PC-9 (cell line): ENCODE measurements at places on chromosomes 3 and 15. TPM values are rescaled to one million over a fixed set of nuclear protein-coding genes. Genes with fewer than 3 reads are reported as not detected.

DNA sequence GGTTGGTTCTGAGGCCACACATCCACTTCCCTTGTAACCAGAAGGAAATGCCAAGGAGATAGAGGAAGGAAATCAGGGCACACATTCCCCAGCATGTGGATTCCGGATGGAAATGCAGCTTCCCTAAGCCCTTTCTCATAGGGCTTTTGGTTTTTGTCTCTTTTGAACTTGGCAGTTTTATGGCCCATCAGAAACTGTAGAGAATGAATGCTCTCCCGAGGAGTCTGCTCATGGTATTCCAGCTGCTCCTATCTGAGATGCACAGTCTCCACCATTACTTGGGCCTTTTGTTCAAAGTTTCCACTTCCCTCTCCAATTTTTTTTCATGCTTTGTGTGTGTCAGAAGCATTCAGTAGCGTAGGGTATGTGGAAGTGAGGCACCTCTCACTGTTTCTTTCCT lies 21.2 kb downstream of the XYLB start:
- no peak for DNase-seq

- no peak for DNase-seq
Measured at GRCh38 chr15:64426845-64427465, 33.4 kb upstream of the ZNF609 start.

DNA sequence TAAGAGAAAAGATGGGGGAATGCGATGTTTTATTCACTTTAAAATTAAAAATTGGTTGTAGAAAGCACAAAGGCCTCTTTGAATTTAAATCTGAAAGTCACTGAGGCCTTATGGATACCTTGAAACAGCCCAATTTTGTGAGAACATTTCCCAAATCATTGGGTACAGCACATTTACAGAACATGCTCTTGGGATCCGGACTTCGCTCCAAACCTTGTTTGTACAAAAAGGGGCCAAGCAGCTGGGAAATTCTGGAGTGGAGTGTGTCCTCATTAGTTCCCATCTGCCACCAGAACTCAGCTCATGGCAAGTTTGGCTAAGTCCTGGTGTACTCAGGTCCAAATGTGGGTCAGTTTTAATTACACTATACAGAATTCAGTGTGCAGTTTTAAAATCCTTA lies 254.2 kb downstream of the ZBTB20 start:
- DNase-seq: no peak

The GP5 gene
- not detected in 2 replicates for total RNA-seq

The PSMD2 gene
- 521 and 788 TPM in 2 replicates for total RNA-seq
